RKO (cell line): ENCODE measurements at places on chromosomes 2 and 18.

GRCh38 chr2:233758849-233759248, 1.2 kb upstream of the UGT1A1 start:
- no peak for DNase-seq

GRCh38 chr2:67694445-67694844, 297.3 kb downstream of the ETAA1 start:
- no peak for DNase-seq

DNA sequence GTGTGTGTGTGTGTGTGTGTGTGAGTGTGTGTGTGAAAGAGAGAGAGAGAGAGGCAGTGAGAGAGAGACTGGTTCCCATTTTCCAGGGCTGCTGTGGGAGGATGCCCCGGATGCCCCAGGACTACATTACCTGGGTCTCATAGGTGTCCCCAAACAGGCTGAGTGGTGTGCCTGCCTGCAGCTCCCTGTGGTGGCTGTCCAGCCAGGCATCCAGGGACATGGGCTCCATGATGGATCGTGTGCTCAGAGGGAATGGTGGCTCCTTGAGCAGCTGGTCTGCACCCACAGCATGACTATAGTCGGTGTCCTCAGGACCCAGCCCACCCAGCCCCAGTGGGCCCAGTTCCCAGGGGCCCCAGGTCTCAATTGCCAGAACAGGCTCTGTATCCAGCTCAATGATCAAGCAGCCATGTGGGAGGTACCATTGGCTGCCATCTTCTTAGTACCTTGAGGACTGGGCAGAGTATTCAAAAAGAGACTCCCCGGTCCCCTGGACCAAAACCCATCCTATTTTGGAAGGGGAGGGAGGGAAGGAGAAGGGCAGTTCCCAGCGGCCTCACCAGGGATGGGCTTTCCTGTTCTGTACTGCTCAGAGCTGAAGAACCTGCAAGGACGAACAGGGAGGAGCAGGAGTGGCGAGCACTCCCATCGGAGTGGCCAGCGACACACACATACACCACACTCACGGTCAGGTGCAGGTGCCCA, 5.8 kb upstream of the OXER1 start:
- no peak for DNase-seq

DNA sequence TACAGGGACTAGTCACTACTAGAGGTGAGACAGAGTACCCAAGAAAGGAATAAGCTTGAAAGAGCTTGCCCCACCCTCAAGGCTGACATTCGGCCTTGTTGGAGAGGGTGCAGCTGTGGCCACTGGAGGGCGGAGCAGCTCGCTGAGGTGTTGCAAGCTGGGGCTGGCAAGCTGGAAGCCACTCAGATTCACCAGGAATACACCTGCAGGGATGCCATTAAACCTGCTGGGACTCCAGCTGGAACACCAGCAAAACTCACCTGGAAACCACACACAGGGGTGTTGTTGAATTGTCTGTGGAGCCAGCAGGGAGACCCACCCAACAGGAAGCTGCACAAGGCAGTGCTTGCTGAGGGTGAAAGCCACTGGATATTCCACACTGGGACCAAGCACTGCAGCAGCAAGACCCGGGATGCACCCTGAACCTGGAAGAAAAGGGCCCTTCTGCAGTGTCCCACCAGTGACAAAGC, 26.1 kb downstream of the KCTD18 start:
- peak; percentile 53 for DNase-seq

- no peak for DNase-seq
Observed at GRCh38 chr2:238168196-238169047, 9.7 kb downstream of the ERFE start.

- peak; percentile 71 for DNase-seq
Observed at GRCh38 chr18:5879479-5879882, 15.8 kb downstream of the TMEM200C start.

GRCh38 chr18:46398625-46399024, 258.4 kb downstream of the LOXHD1 start:
- DNase-seq = no peak

DNA sequence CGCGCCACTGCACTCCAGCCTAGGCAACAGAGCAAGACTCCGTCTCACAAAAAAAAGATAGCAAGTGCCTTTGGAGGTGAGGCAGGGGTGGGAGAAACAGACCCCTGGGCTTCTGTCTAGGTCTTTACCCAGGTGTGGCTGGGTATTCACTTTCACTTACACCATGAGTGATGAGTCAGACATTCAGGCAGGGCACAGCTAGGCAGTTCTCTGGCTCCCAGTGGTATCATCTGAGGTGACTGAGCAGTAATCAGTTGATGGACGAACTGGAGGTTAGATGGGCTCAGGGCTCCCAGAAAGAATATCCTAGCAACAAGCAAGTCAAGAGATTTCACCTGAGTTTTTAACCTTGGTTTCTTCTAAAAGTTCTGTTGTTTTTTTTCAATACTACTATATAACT, 107.0 kb upstream of the RAB6C start:
- no peak for DNase-seq

GRCh38 chr18:75483662-75484061, 56.2 kb upstream of the SMIM21 start:
- DNase-seq = no peak

DNA sequence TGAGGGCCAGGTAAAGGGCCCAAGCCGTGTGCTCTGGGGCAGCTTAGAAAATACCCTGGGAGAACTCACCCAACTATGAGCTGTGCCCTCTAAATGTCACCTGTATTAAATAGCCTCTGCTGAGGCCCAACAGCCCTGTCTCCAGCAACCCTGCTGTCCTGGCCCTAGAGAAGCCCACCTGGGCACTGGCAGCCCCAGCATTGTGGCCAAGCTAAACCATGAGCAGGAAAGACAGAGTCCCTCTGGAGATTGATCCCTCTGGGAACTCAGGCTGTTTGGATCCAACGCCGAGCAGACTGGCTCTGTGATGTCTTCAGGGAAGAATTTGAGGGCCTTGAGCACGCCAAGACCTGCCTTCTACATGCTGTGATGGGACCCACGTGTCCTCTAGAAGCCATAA, 126.5 kb downstream of the TTC32 start:
- no peak for DNase-seq

DNA sequence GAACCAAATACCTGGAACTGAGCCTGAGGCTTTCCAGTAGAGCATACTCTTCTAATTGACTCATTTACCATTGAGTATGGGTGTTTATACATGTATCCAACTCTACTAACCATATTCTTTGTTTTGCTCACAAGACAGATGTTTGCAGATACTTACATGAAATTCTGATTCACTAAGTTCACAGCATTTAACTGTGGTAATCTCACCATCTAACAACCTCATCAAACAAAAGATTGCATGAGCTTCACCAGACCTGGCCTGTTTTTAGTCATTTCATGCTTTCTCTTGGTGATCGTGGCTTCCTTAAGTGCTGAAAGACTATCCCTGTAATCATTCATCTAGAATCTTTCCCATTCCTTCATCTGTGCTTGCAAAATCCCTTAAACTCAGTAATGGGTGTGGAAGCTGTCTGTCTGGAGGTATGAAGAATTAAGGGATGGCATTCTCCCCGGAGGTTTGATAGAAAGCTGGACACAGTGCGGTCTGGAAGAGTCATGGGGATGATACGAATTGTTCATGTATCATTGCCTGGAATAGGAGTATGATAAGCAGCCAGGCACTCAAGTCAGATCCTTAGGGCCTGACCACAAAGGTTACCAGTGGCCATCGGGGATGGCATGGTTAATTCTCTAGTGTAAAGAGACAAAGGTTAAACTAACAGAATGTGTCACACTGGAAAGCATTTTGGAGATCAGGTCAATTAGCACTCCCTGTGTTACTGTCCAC, 42.0 kb upstream of the IL1R1 start:
- DNase-seq = no peak

DNA sequence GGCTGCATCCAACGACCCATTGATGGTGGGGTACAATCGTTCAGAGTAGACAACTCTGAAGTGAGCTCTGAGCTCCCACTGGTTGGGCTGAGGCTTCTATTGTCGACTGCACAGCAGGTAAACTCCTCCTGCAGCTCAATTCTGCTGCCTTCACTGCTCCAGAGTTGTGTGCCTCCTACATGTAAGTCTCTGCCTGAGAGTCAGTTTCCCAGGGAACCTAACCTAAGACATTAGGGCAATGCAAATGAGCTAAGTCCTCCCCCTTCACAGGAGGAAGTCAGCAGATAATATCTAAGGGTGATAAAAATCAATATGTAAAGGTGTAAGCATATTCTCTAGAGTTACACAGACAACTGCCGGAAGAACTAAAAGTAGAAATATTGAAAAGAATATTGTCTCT, 22.5 kb upstream of the ACYP2 start:
- no peak for DNase-seq

DNA sequence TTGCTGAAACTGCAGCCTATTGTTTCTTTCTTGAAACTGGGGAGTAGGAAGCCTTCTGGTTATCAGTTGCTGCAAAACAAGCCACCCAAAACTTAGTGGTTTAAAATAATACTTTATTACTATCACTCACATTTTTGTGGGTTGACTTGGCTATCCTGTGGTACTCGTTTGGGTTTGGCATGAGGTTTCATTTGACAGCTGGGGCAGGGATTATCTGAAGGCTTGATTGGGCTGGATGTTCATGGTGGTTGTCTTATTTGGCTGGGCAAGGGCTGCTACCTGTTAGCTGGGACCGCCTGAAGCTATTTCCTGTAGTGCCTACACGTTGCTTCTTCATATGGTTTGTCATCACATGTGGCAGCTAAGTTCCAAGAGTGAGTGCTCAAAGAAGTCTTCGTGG, 122.3 kb downstream of the PLCL1 start:
- DNase-seq = no peak

GRCh38 chr18:37176621-37176934, 347.7 kb downstream of the KIAA1328 start:
- DNase-seq = no peak

DNA sequence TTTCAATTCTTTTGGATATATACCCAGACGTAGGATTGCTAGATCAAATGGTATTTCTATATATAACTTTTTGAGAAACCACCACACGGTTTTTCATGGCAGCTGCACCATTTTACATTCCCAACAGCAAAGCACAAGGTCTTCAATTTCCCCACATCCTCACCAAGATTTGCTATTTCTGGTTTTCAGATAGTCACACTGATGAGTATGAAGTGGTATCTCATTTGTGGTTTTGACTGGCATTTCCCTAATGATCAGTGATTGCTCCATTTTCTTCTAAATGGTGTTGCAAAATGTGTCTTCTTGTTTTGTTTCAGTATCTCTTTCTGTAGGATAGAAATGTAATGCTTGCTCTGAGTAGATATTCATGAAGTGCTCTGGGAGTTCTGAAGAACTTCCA, 52.0 kb downstream of the ANKRD44 start:
- DNase-seq = no peak

DNA sequence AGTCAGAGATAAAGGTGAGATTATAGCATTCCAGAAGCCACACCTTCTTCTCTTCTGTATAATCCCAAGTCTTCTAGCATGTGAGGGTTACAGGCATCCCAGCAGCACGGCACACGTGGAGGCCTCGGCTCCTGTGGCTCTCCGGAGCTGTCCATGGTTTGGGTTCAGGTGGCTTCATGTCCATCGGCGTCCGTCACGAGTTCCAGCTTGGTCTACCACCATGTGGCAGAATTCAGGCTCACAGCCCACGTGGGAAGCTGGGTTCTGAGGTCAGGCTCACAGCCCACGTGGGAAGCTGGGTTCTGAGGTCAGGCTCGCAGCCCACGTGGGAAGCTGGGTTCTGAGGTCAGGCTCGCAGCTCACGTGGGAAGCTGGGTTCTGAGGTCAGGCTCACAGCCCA, 378.3 kb upstream of the SALL3 start:
- DNase-seq = no peak

DNA sequence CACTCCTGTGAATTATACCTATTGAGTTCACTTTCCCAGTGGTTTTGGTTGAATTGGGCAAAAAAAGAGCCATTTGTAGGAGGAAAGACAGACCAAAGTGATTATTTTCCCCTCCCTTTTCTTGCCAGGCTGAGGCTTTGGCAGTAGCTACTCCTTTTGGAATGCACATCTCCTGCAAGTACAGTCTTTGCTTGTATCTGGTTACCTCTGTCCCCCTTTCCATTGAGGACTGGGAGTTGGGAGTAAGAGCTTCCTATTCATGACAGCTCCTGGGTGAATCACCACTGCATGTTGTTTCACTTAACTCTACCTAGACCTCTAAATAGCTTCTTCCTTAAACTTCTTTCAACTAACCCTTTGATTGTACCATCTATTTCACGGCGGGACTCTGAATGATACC, 695.3 kb upstream of the ZNF804A start:
- DNase-seq = no peak

GRCh38 chr2:239322416-239323086, 78.3 kb downstream of the HDAC4 start:
- no peak for DNase-seq

GRCh38 chr2:8022908-8023640, 658.8 kb upstream of the ID2 start:
- no peak for DNase-seq

DNA sequence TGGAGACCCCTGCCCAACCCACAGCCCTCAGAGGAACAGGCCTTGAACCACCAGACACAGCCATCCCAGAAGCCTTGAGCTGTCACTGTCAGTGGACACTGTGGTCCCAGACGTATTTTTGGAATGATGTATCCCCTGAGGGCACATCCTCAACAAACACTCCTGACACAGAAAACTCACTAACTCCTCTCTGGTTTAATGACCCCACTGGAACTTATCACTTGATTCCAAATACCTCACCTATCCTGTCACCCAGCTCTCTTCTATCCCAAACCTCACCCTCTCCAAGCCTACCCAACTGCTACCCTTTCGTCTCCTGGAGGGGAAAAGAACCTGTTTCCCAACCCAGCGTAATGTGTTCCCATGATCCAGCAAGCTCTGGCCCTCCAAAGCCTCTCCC, 111.6 kb downstream of the MREG start:
- DNase-seq = no peak

DNA sequence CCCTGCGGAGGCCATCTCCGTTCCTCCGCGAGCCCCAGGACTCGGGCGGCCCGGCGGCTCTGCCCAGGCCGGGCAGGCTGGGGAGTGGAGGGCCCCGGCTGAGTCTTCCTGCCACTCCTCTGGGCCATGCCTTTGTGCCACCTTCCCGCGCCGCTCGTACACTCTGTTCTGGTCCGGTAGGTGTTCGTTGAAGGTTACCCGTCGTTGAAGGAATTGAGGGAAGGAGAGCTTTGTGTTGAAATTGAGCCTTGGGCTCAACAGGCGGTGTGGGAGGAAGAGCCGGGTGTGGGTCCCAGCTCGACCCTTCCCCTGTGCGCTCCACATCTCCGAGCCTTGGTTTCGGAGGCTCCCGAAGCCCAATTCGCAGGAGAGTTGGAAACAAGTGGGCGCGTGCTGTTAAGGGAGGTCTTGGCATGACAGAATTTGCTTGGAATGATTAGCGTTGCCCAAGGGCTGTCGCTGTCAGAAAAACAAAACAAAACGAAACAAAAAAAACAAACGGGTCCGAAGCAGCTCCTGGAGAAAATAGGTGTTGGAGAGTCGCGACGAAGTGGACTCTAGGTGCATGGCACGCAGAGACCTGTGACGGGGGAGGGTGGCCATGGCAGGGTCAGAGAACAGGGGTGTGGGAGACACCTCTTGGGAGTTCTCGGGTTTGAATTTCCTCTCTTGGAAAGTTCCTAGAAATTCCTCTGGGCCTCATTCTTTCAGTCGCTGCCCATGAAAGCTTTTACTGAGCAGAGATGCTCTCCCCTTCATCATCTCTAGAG, 1.2 kb upstream of the MZT2A start:
- DNase-seq = peak; percentile 45

- no peak for DNase-seq
Observed at GRCh38 chr2:104897515-104898184, 43.7 kb downstream of the POU3F3 start.
